Epithelial cell of proximal tubule (primary cell): ENCODE measurements at places on chromosomes 2 and 18. TPM values are rescaled to one million over a fixed set of nuclear protein-coding genes. Genes with fewer than 3 reads are reported as not detected.

Gene SLC11A1
- 0.22 TPM in 1 of 2 replicates, not detected in the other for total RNA-seq

Gene TUBB8B
- total RNA-seq = not detected in 2 replicates

Gene REEP1
- total RNA-seq = 0.35 and 2.2 TPM in 2 replicates

Gene TMEM198
- 1.6 and 1.7 TPM in 2 replicates for total RNA-seq

Gene APCDD1
- 0.51 TPM in 1 of 2 replicates, not detected in the other for total RNA-seq

Gene PFN4
- total RNA-seq = not detected in 2 replicates

Gene FMNL2
- total RNA-seq = 25.6 and 29.7 TPM in 2 replicates

Gene CROCC2
- not detected in 2 replicates for total RNA-seq

Gene DHRS9
- 0.14 and 0.35 TPM in 2 replicates for total RNA-seq

Gene CHRNA1
- total RNA-seq = not detected in 2 replicates

Gene MARCHF4
- 4.2 and 6.9 TPM in 2 replicates for total RNA-seq

Gene NGEF
- total RNA-seq = 4.2 and 8.6 TPM in 2 replicates

Gene PIGN
- total RNA-seq = 14.3 and 21.4 TPM in 2 replicates

Gene POTEJ
- total RNA-seq = not detected in 2 replicates

Gene FBXO36
- 1.8 and 2.1 TPM in 2 replicates for total RNA-seq

Gene CFC1
- total RNA-seq = not detected in 2 replicates

Gene IGFBP2
- total RNA-seq = 409 and 423 TPM in 2 replicates
